ENCODE measurements at places on chromosomes 12 and 14. TPM values are rescaled to one million over a fixed set of nuclear protein-coding genes. Genes with fewer than 3 reads are reported as not detected.

DNA sequence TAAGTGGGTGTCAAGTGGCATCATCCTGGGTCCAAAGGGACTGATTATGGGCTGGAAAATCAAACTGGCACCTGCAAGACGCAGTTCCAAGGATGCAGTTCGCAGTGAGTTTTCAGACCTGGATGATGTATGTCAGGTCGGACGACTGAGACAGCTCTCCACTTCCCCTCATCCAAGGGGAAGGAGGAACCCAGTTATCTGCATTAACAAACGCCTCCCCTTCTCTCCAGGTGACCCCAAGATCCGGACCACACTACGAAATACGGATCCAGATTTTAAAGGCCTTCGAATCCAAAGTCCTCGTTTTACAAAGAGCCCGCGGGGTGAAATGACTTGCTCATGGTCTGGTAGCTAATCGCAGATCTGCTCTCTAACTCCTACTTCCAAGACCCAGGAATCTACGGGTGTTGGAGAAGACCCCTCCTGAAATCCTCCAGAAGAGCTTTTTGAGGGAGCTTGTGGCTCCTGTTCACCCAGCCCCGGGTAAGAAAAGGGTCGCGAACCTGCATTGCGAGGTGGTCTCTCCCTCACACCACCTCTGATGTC, 460 bp upstream of the SYNE2 start:
- DNase-seq: peak; percentile 20
- peak overlapping the region; percentile 71 for H3K4me3 ChIP-seq
- no peaks in the 10 kb centered on the region for H3K36me3 ChIP-seq
- no peak overlapping the region for H3K27ac ChIP-seq

DNA sequence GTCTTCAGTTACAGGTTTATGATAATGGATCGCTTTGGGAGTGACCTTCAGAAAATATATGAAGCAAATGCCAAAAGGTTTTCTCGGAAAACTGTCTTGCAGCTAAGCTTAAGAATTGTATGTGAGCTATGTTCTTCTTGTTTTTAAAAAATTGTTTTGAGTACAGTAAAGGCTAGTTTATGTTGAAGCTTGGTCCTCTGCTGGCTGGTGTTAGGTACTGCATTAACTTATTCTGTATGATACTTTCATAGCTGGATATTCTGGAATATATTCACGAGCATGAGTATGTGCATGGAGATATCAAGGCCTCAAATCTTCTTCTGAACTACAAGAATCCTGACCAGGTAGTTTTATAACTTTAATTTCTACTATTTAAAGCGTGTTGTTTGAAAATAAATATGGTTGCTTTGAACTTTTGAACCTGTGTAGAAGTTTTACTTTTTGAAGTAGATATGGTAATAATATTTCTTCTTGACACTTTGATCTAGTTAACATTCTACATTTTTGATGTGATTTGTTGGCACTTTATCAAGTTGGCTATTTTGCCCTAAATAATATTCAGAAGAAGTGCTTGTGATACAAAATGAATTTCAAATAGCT, 55.7 kb downstream of the VRK1 start:
- no peak overlapping the region for H3K27ac ChIP-seq
- DNase-seq: peak; percentile 72
- H3K4me3 ChIP-seq: no peak overlapping the region
- H3K36me3 ChIP-seq: peaks cover 1% of the 10 kb centered on the region

DNA sequence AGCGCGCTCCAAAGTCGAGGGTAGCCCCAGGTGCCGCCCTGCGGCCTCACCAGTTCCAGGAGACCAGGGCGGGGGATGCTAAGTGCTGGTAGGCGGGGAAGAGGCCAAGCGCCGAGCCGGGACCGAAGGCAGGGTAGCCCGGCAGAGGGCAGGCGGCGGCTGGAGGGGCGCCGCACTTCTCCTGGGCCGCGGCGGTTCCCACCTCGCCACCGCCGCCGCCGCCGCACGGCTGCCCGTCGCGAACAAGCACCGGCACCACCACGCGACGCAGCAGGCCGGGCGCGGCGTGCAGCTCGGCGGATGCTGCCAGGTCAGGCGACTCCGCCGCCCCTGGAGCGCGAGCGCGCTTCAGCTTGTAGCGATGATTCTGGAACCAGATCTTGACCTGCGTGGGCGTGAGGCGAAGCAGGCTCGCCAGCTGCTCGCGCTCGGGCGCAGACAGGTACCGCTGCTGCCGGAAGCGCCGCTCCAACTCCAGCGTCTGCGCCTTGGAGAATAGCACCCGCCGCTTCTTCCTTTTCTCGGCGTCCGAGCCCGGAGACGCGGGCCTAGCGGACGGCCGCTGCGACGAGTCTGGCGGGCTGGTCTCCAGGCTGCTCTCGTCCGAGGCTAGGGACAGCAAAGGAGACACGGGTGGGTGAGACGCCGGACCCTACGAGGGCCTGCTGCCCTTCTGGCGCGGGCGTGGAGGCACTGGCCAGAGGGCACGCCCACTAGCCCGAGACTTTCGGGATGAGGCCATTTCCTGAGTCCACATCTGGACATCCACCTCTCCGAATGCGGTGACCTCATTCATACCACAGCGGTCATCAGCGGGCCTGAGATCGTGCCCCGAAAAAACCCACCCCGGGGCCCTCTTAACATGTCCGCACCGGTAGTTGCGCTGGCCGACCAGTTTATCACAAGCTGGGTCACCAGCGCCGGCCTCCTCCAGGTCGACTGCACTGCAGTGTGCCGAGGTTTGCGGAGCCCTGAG, 1.3 kb downstream of the NKX2-8 start:
- H3K27me3 ChIP-seq: peaks cover 75% of the 10 kb centered on the region
- DNase-seq: peak; percentile 16
- H3K27ac ChIP-seq: no peak overlapping the region
- no peaks in the 10 kb centered on the region for H3K4me1 ChIP-seq
- no peaks in the 10 kb centered on the region for H3K36me3 ChIP-seq

DNA sequence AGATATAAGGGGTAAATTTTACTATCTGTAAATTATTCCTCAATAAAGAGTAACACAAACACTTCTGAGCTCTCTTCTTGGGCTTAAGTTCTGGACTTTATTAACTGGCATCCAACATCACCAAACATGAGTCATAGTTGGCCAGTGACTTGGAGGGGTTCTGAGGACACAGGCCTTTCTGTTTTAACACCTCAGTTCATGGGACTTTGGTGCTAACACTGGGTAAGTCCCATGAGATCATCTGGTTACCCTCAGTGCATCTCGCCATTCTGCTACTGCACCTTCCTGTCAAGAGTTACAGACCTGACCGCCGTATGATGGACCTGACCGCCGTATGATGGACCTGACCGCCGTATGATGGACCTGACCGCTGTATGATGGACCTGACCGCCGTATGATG, 9.9 kb downstream of the SLC15A4 start:
- no peak overlapping the region for H3K27ac ChIP-seq
- no peak for DNase-seq
- no peaks in the 10 kb centered on the region for H3K27me3 ChIP-seq
- H3K36me3 ChIP-seq: peaks cover 18% of the 10 kb centered on the region
- peaks cover 6% of the 10 kb centered on the region for H3K4me1 ChIP-seq

- no peak overlapping the region for H3K27ac ChIP-seq
- no peak overlapping the region for H3K4me3 ChIP-seq
- no peaks in the 10 kb centered on the region for H3K27me3 ChIP-seq
- DNase-seq: peak; percentile 2
- no peaks in the 10 kb centered on the region for H3K4me1 ChIP-seq
Observed at GRCh38 chr14:58315606-58316005, 17.3 kb downstream of the ARID4A start.

DNA sequence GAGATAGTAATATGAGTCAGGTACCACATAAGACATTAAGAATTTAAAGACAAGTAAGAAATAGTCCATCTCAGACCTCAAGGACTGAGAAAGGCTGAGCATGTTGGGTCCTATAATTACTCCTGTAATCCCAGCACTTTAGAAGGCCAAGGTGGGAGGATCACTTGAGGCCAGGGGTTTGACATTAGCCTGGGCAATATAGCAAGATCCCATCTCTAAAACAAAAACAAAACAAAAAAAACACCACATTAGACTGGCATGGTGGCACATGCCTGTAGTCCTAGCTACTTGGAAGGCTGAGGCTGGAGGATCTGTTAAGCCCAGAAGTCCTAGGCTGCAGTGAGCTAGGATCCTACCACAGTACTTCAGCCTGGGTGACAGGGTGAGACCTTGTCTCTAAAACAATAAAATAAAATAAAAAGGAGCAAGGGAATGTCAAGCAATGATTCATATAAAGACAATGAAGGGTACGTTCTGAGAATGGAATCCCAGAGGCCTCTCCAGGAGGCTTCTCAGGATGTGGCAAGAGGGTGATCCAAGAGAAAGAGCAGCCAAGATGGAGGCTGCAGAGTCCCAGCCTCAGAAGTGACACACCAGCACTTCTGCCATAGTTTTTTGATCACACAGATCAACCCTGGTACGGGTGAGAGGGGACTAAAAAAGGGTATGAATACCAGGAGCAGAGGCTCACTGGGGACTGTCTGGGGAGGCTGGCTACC, 206.4 kb downstream of the CRADD start:
- H3K27ac ChIP-seq: peak overlapping the region; percentile 77
- peaks cover 37% of the 10 kb centered on the region for H3K4me1 ChIP-seq
- DNase-seq: peak; percentile 85

- H3K27ac ChIP-seq: no peak overlapping the region
- no peak for DNase-seq
- H3K4me3 ChIP-seq: no peak overlapping the region
- peaks cover 30% of the 10 kb centered on the region for H3K36me3 ChIP-seq
Observed at GRCh38 chr12:121241156-121241970, 31.4 kb downstream of the P2RX4 start.

FGF23 gene
- not detected for total RNA-seq

DNA sequence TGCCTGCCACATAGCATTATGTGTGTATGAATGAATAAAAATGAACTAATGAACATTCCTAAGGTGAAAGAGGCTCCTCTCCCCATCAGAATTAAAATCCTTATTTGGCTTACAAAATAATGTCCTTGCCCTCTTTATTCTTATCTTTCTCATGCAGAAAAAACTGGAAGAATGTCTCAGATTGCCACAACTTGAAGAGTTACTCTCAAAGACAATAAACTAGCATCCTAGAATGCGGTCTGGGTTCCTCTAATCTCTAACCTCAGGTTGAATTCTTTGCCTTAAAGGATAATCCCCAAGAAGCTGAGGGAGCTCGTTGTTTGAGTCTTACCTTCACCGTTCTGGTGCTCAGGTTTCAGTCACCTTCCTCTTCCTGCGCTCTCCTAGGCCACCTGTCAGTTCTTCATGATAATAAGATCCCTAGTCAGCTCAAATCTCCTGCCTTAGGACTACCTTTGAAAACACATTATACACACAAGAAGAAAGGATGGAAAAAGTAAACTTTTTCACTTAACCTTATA, 147.1 kb downstream of the PHLDA1 start:
- no peaks in the 10 kb centered on the region for H3K36me3 ChIP-seq
- H3K27ac ChIP-seq: no peak overlapping the region
- H3K4me1 ChIP-seq: no peaks in the 10 kb centered on the region
- H3K4me3 ChIP-seq: no peak overlapping the region
- no peaks in the 10 kb centered on the region for H3K27me3 ChIP-seq

DNA sequence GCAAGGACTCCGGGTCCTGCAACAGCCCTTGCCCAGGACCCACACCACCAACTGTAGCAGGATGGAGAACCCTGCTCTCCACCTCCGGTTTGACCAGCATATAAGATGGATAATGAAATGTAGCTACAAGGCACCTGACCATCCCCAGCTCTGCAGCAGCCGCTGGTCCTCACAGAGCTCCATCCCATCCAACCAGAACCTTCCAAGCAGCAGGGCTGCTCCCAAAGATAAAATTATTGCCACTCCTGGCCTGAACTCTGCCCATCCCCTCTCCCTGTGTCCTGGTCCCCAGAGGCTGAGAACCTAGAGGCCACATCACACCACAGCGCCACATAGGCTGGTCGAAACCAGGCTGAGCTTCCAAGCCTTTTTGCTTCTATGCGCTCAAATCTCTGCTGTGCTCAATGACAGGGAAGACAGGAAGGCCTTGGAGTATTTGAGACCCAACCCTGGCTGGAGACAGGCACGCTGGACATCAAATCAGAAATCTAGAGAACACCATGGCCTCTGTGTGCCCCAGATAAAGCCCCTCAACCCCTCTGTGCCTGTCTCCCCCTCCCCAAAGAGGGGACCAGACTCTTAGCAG, 4.2 kb downstream of the CDK2AP1 start:
- H3K4me1 ChIP-seq: peaks cover 16% of the 10 kb centered on the region
- peaks cover 39% of the 10 kb centered on the region for H3K36me3 ChIP-seq
- H3K27me3 ChIP-seq: no peaks in the 10 kb centered on the region
- no peak overlapping the region for H3K27ac ChIP-seq
- DNase-seq: no peak

CD4 gene
- 5.7 TPM for total RNA-seq

DNA sequence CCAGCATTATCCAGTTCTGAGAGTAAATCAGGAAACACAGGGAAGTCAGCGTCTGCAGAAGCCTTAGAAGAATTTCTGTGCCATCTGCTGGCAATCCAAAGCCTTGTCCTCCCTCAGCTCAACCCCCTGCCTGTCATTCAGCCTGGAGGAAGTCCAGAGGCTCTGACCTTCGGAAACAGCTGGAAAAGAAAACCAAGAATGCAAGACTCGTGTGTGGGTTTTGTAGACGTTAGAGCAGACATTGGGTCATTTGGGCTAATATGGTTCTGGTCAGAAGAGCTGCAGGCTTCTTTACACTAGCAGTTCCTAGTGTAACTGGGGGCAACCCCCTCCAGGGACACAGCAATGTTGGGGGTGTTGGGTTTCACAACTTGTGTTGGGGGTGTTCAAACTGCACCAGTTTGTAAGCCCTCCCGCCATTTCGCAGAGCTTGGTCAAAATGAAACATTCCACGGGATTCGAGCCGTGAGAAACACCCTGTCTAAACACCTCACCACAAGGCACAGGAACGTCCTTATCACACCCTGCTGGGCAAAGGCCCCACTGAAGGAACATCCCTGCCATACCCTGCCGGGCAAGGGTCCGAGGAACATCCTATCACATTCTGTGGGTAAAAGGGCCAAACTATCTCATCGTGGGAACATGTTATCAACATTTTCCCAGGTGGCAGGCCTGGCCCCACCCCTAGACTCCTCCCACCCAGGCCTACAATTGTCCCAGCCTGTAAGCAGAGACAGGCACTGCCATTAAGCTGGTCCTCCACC, 21.0 kb upstream of the SERPINA4 start:
- H3K4me3 ChIP-seq: no peak overlapping the region
- no peak overlapping the region for H3K27ac ChIP-seq
- H3K36me3 ChIP-seq: no peaks in the 10 kb centered on the region
